ENCODE measurements at places on chromosomes 13 and 19.

DNA sequence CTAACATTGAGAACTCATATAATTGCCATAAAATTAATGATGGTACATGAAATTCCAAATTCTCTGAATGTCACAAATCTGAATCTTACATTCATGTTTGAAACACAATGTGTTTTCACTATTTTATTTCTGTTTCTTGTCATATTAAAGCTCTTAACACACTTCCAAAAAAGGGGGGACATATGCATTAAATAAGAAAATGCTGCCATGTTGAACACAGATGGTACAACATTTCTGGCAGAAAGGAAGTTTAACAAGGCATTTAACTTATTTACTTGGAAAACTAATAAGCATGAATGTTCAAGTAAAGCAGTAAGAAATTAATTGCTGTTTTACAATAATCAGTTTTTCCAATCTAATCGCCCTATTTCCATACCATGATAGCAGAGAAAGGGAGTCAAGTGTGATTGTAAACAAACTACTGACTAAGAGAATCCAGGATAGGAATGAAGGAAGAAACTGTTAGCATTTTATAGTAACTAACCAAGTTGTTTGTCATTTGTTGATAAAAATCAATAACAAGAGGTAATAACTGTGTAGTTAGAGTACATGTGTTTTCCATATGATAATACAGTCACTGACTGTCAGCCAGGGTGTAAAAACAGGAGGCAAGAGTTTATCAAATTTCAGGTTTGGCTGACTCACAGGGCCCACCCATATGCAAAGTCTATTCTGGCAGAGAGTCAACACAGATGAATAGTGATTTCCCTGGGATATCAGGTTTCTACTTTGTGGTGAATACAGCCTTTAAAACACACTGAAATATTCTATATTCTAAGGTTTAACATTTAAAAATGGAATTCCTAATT, 5.7 kb upstream of the FOXO1 start:
- DNase-seq: peak; percentile 55

- no peak for DNase-seq
These were observed 996.0 kb downstream of the PCDH9 start for GRCh38 chr13:66234159-66234558.

DNA sequence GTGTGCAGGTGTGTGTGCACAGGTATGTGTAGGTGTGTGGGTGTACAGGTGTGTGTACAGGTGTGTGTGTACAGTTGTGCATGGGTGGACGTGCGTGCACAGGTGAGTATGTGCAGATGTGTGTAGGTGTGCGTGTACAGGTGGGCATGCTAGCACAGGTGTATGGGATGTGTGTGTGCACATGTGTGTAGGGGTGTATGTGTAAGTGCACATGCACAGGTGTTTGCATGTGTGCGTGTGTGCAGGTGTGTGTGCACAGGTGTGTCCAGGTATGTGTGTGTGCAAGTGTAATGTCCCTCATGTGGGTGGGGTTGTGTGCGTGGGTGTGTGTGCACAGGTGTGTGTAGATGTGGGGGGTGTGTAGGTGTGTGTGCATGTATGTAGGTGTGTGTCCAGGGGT, 27.5 kb upstream of the TFDP1 start:
- DNase-seq: no peak

- DNase-seq: peak; percentile 51
These were observed 2.2 kb downstream of the ABCC4 start for GRCh38 chr13:95298971-95299621.

DNA sequence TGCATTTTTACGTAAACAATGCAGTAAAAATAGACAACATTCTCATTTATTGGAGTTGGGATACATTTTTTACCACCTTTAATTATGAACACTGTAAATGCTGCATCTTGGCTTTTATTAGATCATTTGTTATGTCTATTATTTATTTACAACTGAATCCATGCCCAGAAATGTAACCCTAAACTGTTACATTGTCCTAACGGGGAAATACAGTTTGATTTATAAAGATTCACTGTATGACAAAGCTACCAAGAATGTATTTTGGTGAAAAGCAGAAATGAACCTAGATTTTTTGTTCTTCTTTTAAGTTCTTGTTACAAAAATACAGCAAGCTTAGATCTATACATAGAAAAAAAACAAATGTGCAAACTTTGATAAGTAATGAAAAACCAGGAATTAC, 1.1 kb downstream of the METTL21C start:
- DNase-seq: no peak
